Kidney glomerular epithelial cell (primary cell): ENCODE measurements at places on chromosomes 5 and 9.

GRCh38 chr5:9605041-9605838 is 24.9 kb downstream of the TAS2R1 start:
- DNase-seq, result no peak

- DNase-seq, result no peak
Measured at GRCh38 chr9:128439273-128439672, 16.5 kb upstream of the ODF2 start.

DNA sequence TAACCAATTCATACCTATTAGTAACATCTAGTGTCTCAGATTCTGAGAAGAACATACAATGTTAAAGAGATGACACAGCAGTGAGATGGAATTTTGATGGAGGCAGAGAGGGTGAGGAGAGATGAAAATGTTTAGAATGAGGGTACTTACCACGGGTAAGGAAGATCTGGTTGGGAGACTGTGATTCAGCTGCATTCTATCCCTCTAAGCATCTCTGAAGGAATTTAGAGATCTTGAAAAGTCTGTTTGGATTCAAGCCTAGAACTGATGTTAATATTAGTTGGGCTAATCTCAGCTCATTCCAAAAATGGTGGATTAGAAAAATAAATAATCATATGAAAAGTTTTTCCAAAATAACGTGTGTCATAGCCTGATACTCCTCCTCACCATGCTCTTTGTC is 191.5 kb upstream of the CLINT1 start:
- DNase-seq, result peak; percentile 76

DNA sequence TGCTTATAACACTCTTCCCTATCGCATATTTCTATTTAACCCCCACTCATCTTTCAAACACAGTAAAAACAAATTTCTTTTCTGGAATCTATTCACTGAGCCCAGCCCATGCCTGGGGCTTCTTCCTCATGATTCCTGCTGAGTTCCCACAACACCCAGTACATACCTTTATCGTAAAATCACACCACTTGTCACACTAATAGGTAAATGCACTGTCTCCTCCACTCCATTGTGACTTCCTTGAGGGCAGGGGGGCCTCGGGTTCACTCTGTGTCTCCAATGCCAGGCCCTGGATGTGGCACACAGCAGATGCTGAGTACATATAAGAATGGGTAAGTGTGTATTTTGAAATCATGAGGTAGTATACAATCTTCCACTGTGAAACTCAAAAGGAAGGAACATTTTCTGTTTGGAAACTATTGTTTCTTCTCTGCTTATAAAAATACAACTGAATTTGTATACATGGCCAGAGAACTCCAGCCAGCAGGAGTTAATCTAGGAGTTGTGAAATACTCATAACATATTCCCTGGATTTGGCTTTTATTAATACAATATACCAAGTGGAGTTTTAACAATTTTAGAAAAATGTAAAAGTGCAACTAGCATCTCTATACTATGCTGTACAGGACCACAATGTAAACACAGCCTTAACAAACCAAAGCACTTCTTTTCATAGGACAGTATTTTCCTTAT is 7.2 kb downstream of the PLK2 start:
- no peak for DNase-seq

GRCh38 chr5:127865273-127865672 is 162.1 kb downstream of the CCDC192 start:
- no peak for DNase-seq

DNA sequence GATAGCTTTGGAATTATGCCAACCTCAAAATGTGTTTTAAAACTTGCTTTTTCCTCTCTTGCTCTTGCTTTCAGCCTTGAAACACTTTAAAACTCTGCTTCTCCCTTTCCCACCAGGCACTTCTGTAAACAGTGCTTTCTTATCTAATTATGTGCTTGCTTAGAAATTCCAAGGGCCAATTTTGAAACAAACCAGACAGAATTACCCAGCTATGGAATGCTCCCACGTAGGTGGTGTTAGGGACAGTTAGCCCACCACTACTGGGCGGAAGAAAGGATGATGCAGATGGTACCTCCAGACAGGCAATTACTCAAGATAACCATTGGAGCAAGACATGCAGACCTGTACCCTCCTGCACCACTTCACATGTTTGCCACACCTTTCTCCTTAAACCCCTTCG is 523.0 kb upstream of the PTPRD start:
- no peak for DNase-seq

DNA sequence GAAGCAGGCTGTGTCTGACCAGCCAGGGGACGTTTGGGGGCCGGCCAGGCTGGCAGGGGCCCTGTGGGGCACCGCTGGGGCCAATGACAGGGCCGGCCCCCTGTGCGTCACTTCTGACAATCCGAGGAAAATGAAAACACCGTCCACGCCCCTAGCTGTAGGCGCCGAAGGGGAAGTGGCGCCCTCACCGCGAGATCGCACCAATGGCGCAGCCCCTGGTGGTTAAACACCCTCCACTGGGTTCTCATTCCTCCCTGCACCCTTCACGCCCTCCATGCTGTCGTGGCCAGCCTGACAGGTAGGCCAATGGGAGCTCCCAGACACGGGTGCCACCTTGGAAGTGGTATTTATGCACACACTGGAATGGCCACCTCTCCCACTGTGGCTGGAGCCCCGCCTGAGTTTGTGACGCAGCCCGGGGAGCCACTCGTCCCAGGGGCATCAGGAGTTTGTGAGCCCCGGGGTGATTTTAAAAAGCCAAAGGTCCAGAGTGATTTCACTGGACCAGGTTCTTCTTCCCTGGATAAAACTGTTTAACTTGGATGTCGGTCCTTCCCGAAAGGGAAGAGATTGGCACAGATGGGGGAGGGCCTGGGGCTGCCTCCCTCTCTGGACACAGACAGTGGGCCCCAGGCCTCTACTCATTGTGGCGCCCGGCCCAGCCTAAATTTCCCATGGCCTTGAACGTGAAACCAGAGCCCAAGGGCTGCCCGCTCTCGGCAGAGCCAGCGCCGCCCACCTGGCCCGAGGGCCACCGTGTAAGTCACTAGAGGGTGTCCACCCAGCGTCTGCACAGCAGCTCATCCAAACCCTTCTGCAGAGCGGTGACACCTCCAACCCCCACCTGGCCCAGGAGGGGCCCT is 49.7 kb downstream of the NKD2 start:
- no peak for DNase-seq

- no peak for DNase-seq
Measured at GRCh38 chr5:9437741-9438240, 108.1 kb downstream of the SEMA5A start.
